ENCODE measurements at places on chromosomes 1 and 21.

- DNase-seq = peak; percentile 31
Measured at GRCh38 chr1:60911966-60912697, 170.2 kb upstream of the NFIA start.

- DNase-seq = no peak
Measured at GRCh38 chr21:32437729-32438128, 25.2 kb downstream of the EVA1C start.

DNA sequence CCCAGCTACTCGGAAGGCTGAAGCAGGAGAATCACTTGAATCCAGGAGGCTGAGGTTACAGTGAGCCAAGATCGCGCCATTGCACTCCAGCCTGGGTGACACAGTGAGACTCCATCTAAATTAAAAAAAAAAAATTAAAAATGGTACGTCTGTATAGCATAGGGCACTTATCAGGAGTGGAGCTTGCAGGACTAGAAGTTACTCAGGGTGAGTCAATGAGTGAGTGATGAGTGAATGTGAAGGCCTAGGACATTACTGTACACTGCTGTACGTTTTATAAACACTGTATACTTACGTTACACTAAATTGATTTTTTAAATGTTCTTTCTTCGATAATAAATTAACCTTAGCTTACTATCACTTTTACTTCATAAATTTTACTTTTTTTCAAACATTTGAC, 183.6 kb downstream of the NR5A2 start:
- no peak for DNase-seq

DNA sequence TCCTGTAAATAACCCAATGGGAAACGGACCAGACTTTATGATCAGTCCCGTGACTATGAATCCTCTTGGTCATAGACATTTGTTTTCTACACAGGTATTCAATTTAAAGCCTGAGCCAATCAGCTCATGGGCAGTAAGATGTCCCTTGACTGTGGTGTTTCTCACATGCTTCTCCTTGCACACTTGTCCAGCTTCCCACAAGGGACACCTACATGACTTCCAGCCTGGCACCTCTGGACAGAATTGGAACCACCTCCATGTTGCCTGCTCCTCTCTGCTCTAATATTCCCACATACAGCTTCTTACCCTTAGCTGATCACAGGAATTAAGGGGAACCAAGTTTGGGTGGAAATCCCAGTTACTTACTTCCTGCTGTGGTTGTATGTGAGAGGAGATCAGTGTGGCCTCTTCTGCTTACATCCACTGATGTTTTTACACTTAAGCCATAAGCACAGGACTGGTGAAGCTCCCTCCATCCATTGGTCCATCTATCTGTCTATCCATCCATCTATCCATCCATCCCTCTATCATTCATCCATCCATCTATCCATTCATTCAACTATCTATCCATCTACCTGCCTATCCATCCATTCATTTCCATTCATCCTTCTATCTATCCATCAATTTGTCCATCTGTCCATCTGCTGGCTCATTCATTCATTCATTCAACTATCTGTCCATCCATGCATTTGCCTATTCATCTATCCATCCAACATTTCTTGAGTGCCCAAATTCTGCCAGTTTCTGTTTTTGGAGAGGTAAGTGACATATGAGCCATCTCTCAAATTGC, 16.4 kb downstream of the RUNX1 start:
- no peak for DNase-seq

DNA sequence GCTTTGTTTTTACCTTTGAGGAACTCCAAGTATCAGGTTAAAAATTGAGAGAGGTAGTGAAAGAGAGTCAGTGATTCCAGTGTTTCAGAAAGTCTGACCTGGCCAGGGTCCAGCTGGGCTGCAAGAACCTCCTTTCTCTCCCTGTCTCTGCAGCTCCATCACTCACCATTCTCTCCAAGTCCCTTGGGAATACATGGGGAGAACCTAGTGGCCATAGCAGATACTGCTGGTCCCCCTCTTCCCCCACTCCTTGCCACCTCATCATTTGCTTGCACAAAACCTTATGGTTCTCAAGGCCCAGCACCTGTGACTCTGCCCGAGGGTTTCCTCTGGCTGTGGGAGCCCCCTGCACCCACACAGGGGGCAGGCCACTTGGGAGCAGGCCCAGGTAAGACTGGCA, 279.5 kb downstream of the KIF26B start:
- DNase-seq = no peak

- no peak for DNase-seq
Measured at GRCh38 chr1:60504206-60504840, 430.8 kb upstream of the C1orf87 start.

DNA sequence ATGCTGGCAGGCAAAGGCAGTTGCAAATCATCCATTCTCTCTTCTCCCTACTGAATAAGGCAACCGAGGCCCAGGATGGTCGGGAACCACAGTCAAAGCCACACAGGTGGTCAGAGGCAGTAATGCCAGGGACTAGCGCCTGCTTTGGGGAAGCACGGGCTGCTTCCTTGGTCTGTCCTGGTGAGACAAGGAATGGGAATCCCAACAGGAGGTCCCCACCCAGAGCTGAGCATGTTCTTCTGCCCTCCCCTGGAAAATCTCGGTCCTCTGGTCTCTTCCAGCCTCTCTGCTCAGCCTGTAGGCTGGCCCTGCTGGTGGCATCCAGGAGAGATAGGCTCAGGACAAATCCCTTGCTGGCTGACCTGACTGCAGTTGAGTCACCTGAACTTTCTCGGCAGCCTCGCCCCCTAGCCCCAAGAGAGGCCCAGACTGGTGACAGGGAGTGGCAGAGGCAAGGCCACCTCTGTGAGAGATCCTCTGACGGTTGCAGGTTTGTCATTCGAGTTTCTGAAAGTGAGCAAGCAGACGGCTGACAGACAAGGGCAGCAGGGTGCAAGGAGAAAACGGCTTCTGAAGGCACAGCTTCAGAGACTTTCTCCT, 5.8 kb downstream of the OLIG1 start:
- no peak for DNase-seq

DNA sequence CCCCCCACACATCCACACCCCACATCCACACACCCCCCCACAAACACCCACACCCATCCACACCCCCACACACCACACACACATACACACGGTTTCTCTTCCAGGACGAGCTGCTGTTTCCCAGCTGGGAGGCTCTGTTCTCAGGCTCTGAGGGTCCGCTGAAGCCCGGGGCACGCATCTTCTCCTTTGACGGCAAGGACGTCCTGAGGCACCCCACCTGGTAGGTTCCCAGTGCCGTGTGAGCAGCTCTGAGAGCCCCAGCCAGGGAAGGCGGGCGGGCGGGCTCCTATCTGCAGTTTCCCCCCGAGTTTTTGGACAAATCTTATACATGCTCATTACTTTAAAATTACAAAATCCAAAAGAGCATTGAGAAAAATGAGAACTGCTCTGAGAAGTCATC, 31.2 kb downstream of the SLC19A1 start:
- DNase-seq = no peak

DNA sequence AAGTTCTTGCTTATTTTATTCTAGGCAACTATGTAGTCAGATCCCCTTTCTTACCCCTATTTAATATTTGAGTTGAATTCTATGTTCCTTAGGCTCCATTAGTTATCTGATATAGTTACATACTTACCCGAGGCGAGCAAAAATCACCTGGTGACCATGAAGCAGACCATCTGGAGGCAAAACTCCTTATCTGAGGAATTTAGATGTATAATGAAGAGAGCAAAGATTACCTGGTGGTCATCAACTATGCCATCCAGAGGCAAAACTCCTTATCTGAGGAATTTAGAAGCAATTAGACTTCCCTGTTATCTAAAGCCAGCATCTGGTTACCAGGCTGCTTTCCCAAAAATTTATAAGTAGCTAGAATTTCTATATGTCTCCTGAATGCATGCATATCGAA, 129.9 kb downstream of the PATJ start:
- no peak for DNase-seq

DNA sequence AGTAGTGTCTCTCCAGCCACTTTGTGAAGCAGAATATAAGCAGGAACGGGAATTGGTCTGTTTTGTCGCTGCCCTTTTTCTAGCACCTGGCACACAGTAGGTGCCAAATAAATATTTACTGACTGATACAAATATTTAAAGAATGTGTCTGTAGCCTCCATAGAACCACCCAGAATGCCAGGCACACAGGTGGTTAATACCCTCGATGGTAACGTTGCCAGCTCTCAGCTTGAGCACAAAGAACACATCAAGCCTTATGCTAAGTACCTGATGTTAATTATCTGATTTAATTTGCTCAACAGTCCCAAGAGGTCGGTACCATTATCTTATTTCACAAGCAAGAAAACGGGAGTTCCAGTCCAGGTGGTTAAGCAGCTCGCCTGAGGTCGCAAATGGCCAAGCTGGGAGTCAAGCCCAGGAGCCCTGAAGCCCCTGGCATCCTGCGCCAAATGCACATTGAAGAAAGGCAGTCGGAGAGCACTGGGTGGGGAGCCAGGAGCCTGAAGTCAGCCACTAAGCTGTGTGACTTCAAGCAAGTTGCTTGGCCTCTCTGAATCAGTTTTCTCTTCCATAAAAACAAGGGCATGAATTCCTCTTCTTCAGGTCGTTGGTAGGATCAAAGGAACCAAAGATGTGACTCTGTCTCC, 26.4 kb downstream of the HSPG2 start:
- DNase-seq = no peak

GRCh38 chr1:61109158-61109557, 26.8 kb downstream of the NFIA start:
- no peak for DNase-seq

DNA sequence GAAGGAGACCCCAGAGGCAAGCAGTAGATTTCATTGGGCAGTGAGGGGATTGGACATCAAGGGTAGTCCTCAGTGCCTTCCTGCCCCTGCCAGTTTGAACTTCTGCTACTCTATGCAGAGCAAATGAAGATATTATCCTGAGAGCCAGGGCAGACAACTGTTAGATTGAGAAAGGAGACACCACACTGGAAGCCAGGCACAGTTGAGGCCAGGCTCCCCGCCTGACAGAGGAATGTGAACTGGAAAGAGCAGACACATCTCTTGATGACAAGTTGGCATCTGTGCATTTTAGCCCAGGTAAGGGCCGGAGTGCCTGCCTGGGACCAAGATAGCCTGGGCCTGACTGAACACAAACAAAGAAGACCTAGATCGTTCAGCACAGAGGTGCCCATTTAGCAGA, 16.0 kb downstream of the SH3BGR start:
- no peak for DNase-seq

- no peak for DNase-seq
Measured at GRCh38 chr1:111754984-111755330, 744 bp upstream of the DDX20 start.

DNA sequence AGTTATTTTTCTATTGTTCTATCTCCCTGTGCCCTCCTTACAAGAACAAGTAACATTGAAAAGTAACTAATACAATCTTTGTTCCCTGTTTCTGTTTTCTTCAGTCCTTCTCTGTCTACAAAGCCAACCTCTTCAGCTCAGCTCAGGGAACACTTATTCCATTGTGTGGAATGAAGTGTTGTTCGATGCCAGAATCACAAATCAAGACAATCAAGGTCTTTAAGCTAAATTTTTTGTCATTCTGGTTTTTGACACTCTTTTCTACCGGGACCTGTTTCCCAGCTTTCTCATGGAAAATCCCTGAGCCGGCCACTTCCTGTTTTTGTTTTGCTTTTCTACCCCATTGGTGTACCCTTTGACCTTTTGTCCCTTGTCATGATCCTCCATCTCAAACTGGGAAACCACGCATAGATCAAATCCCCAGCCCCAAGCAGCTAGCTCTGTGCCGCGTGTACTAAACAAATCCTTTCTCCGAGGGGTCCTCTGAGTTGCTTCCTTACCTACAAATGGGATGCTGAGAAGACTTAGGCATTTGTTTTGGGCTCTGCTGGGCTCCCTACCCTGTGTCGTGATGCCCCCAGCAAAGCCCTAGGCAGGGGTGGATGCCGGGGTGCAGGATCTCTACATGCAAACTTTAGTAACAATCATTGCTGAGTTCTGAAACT, 141.8 kb downstream of the TOMM20 start:
- peak; percentile 93 for DNase-seq

DNA sequence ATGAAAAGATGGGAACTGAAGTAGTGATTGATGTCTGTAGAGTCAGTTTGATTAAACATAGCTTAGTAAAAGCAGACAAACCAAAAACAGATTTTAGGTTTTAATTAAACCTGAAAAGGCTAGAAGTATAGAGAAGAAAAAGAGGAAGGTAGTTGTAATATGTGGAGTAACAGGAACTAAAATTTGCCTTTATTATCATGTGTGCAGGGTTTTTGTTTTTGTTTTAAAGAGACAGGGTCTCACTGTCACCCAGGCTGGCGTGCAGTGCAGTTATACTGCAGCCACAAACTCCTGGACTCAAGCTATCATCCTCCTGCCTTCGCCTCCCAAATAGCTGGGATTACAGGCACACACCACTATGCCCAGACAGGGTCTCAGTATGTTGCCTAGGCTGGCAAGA, 6.0 kb downstream of the TOR1AIP1 start:
- no peak for DNase-seq

DNA sequence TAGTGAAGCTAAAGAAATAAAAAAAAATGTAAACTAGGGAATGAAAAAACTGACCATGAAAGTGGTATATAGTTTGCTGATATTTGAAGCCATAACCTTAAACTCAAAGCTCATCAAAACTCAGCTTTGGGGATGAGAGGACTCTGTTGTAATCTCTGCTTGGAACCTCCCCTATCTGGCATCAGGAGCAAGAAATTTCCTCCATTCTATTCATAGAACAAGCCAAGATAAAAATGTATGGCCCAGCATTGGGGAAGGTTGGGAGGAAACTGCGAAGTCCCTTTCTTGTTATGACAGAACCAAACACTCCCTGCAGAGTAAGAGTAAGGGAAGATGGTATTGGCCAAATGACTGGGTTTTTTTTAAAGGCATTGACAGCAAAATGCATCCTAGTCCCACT, 35.6 kb downstream of the MCOLN2 start:
- DNase-seq = no peak

GRCh38 chr1:39988618-39989343, 33.8 kb downstream of the MFSD2A start:
- no peak for DNase-seq

GRCh38 chr1:8118031-8118451, 91.9 kb upstream of the ERRFI1 start:
- DNase-seq = no peak

GRCh38 chr1:201223852-201224665, 33.4 kb downstream of the IGFN1 start:
- no peak for DNase-seq
